ENCODE measurements at places on chromosomes 7 and 10. TPM values are rescaled to one million over a fixed set of nuclear protein-coding genes. Genes with fewer than 3 reads are reported as not detected.

Gene FFAR4
- not detected for total RNA-seq

DNA sequence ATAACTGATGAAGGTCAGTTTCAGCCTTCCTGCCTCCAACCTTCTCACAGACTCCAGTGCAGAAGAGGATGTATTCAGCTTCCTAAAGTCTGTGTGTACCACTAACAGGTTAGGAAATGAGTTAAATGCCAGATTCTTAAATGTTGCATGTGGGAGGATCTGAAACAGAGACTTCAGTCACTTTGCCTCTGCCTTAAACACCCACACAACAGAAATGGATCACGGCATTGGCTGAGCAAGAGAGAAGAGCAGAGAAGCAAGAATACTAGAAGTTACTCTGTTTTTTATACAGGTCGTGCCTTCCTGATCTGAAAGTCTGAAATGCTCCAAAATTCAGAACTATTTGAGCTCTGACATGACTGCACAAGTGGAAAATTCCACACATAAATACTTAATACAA, 98.9 kb upstream of the ARHGAP21 start:
- DNase-seq, result no peak

Gene KIF11
- 4.5 TPM for total RNA-seq

DNA sequence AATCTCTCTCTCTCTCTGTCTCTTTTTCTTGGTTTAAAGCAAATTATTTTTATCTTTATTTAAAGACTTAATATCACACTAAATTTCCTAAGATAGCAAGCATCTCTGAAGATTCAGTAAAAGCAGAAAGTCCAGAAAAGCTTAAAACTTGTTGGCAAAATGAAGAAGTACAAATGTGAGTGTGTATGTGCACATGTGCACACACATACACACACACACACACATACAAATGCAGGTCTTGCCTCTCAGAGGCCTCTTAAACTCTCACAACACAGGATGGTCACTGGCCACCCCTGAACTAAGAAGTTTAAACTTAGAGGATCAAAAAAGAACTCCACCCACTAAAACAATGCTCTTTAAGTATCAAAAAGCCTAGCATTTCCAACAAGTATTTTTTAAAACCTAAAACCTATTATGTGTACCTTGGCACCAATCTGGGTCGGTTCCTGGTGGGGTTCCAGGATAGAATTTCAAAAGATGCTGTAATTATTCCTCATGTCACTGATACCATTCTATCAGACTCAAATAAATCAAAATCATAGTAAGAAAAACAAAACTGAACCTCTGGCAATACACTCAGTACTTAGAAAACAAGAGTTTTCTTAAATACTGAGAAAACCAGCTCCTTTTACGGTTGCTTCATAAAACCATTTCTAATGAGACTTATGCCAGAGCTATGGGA, 55.0 kb downstream of the SORBS1 start:
- peak; percentile 5 for DNase-seq

Gene TMEM140
- total RNA-seq, result 12.1 TPM
